ENCODE measurements at places on chromosomes 3 and 15. TPM values are rescaled to one million over a fixed set of nuclear protein-coding genes. Genes with fewer than 3 reads are reported as not detected.

Gene SETMAR
- total RNA-seq: 8.6 TPM

Gene PRICKLE2
- 35.4 TPM for total RNA-seq

Gene CELSR3
- total RNA-seq: 0.91 TPM

Gene SHQ1
- total RNA-seq: 18.7 TPM

Gene SUSD5
- 8.4 TPM for total RNA-seq

Gene SMCO1
- not detected for total RNA-seq

Gene PLA2G4D
- total RNA-seq: not detected

Gene CPN2
- total RNA-seq: not detected

Gene UQCC5
- total RNA-seq: 6.5 TPM

Gene PLIN1
- total RNA-seq: 0.33 TPM

Gene UPK1B
- total RNA-seq: 0.98 TPM

Gene GOLGA6C
- total RNA-seq: not detected

Gene FOXB1
- not detected for total RNA-seq

Gene NR1I2
- 0.20 TPM for total RNA-seq

Gene GOLGA8S
- total RNA-seq: 0.10 TPM

Gene UACA
- 133 TPM for total RNA-seq

Gene CDCP1
- total RNA-seq: 87.6 TPM

Gene CDC25A
- total RNA-seq: 2.3 TPM

All from smooth muscle cell of the pulmonary artery (primary cell).